ENCODE measurements at places on chromosomes 2 and 18.

- DNase-seq, result no peak
Measured at GRCh38 chr2:15672961-15673918, 81.6 kb downstream of the DDX1 start.

GRCh38 chr18:43916984-43917383 lies 639.7 kb upstream of the SYT4 start:
- DNase-seq, result no peak

- DNase-seq, result no peak
Measured at GRCh38 chr2:186197955-186198354, 288.1 kb upstream of the ZC3H15 start.

DNA sequence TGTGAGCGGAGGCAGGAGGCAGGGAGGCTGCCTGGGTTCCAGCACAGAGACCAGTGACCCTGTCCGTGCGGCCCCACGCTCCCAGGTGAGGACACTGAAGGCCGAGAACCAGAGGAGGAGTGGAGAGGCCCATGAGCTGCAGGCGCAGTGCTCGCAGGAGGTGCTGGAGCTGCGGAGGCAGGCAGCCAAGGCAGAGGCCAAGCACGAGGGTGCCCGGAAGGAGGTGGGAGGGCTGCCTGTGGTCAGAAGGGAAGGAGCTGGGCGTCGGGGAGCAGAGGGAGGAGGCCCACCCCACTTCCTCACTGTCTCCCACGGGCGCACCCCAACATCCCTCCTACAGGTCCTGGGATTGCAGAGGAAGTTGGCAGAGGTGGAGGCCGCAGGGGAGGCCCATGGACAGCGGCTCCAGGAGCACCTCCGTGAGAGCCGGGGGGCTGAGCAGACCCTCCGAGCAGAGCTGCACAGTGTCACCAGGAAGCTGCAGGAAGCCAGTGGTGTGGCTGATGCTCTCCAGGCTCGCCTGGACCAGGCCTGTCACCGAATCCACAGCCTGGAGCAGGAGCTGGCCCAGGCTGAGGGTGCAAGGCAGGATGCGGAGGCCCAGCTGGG lies 33.0 kb upstream of the SNED1 start:
- no peak for DNase-seq
